Stimulated activated CD4-positive, alpha-beta T cell treated with anti-CD3 and anti-CD28 coated beads, Interleukin-1b, Interleukin-23, amount 100 ng/mL, for 1 hour (primary cell): ENCODE measurements at places on chromosomes 1 and 21.

GRCh38 chr1:196105901-196106300 lies 502.3 kb downstream of the KCNT2 start:
- no peak for DNase-seq

- DNase-seq, result no peak
These were observed 510.2 kb downstream of the KCNT2 start for GRCh38 chr1:196098000-196098399.

DNA sequence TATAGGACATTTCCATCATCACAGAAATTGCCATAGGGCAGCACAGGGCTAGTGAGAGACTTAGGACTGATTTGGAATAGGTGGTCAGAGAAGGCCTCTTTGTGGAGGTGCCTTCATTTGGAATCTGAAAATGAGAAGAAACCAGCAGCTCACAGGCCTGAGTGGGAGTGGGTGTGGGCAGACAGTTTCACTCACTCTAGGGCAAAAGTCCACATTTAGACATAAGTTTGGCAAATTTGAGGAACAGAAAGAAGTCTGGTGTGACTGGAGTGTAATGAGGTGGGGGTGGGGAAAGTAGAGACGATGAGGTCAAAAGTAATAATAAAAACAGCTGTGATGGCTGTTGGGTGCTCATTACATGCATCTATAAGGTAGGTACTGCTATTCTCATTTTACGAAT lies 22.4 kb upstream of the BCAR3 start:
- DNase-seq, result no peak

GRCh38 chr1:33655496-33655895 lies 183.1 kb downstream of the ZSCAN20 start:
- no peak for DNase-seq

- DNase-seq, result no peak
These were observed 232.1 kb downstream of the LMO4 start for GRCh38 chr1:87560601-87561360.

GRCh38 chr1:72122099-72122880 lies 160.0 kb downstream of the NEGR1 start:
- DNase-seq, result no peak
